RWPE2 (cell line): ENCODE measurements at places on chromosomes 6 and 20.

GRCh38 chr20:48791666-48792071, 36.1 kb downstream of the PREX1 start:
- H3K36me3 ChIP-seq: no peaks in the 10 kb centered on the region
- H3K27ac ChIP-seq: no peak overlapping the region
- H3K4me3 ChIP-seq: no peak overlapping the region
- no peaks in the 10 kb centered on the region for H3K4me1 ChIP-seq
- peaks cover 7% of the 10 kb centered on the region for H3K27me3 ChIP-seq
- no peak for DNase-seq

DNA sequence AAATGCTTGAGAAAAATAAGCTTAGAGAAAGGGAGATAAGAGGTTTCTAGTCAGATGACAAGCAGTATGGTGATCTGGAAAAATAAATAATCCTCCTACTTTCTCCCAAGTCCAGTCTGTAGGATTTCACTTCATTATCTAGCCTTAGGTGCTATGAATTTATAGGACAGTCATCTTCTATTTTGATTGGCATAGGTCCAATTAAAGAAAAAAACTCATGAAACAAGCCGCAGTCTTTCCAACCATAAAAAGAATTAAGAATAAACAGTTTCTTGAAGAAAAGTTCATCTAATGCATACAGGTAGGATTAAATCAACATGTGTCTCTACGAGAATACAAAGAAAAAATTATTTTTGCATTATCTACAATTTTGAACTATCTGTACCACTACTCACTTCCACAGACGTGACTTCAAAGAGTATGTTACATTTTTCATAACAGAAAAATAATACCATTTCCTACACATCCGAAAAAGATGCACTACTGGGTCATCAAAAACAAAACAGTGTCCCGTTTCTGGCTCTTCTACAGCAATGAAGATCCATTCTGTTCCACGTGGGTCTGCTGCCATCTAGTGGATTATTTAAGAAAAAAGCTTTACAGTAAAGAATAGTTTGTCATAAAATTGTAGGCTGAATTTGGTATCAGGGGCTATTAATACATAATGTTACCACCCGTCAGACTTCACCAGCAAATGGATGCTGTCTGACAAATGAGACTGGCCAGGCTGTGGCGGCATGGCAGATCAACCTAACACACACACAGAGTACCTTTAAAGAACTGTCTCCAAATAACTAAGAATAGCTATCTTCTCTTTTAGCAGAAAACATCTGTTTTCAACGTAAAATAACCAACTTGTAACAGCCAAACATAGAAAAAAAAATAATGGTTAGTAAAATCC, 28.9 kb downstream of the STX7 start:
- H3K36me3 ChIP-seq: no peaks in the 10 kb centered on the region
- H3K4me1 ChIP-seq: peaks cover 6% of the 10 kb centered on the region
- H3K27me3 ChIP-seq: no peaks in the 10 kb centered on the region
- DNase-seq: no peak
- no peak overlapping the region for H3K27ac ChIP-seq

- no peak for DNase-seq
- peaks cover 13% of the 10 kb centered on the region for H3K36me3 ChIP-seq
- H3K4me1 ChIP-seq: peaks cover 20% of the 10 kb centered on the region
- no peak overlapping the region for H3K27ac ChIP-seq
Measured at GRCh38 chr20:44154521-44155001, 32.4 kb downstream of the JPH2 start.

DNA sequence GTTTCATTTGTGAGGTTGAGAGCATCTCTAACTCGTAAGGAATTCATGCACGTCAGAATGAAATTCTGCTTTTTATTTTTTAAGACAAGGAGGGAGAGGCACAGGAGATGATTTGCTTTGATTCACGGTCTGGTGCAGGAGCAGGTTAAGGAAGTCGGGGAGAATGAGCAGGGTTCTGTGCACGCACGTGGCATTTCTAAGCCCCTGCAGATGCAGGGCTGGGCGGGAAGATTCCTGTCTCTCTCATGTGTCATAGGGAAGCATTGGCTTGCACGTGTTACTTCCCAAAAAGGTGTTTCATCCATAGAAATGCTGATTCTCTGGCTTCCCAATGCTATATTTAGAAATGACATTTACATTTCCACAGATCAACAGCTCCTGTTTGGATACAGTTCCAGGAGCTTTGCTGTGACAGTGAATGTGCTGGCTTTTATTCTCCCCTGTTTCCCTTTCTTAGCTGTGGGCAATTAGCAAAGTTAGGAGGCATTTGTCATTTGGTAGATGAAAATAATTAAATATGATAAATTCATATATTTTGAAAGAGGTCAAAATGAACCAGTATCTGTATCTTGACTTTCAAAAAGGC, 119.7 kb upstream of the ZFP64 start:
- H3K4me1 ChIP-seq: no peaks in the 10 kb centered on the region
- H3K4me3 ChIP-seq: no peak overlapping the region
- no peak overlapping the region for H3K27ac ChIP-seq
- H3K27me3 ChIP-seq: no peaks in the 10 kb centered on the region
- H3K36me3 ChIP-seq: no peaks in the 10 kb centered on the region

DNA sequence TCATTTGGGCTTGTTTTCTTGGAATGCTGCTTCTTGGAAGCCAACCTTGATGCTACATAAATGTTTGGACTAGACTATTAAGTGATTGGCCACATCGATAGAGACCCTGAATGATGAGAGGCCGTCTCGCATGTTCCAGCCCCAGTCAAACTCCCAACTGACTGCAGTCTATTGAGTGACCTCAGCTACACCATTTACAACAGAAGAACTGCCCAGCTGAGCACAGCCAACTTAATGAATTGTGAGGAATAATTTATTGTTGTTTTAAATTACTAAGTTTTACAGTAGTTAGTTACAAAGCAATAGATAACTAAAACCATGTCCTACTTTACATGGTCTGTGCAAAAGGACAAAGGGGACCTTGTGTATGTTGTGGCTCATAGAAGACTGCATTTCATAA, 63.0 kb downstream of the PLCB4 start:
- no peak overlapping the region for H3K27ac ChIP-seq
- no peak for DNase-seq
- no peak overlapping the region for H3K4me3 ChIP-seq
- H3K36me3 ChIP-seq: peaks cover 9% of the 10 kb centered on the region; the same call in 1 of the 2 replicates
- H3K27me3 ChIP-seq: no peaks in the 10 kb centered on the region

DNA sequence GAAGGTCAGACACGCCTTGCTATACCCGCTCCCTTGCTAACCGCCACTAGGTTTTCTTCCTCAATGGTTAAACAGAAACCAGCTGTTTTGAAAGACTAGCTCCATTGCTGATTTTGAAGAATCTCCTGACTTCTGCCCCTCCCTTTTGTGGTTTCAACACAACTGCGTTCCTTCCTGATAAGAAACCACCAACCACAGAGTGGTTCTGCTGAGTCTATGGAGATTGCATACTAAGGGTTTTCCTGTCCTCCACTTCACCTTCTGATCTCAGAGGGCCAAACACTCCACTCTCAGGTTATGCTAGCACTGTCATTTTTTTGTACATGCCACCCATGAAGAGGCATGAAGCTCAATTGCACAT, 207.9 kb downstream of the MYLK4 start:
- peaks cover 11% of the 10 kb centered on the region for H3K4me1 ChIP-seq
- H3K27me3 ChIP-seq: no peaks in the 10 kb centered on the region
- DNase-seq: no peak

DNA sequence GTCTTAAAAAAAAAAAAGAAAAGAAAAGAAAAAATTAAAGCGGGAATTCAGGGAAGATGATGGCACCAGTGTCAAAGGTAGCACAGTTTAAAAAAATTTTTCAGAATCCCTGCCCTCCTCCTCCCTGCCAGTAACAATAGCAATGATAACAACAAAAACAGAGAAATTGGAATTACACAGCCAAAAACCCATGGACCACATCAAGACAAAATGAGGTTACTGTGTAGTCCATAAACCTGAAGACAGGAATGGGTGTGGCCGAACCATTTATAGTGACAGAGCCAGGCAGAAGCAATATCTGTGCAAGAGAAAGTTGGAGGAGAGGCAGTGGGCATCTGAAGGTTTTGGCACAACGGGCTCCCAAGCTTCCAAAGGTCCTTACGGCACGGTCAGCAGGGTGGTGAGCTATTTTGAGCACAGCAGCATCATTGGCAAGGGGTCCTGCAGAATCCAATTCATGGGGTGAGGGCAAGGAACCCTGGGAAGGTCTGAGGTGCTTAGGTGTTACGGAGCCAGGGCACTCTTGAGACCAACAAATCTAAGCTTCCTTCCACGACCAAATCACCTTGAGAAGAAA, 202.3 kb downstream of the GMPR start:
- peaks cover 5% of the 10 kb centered on the region for H3K4me1 ChIP-seq
- no peaks in the 10 kb centered on the region for H3K36me3 ChIP-seq
- no peak overlapping the region for H3K27ac ChIP-seq
- H3K27me3 ChIP-seq: no peaks in the 10 kb centered on the region
- DNase-seq: no peak
- no peak overlapping the region for H3K4me3 ChIP-seq

DNA sequence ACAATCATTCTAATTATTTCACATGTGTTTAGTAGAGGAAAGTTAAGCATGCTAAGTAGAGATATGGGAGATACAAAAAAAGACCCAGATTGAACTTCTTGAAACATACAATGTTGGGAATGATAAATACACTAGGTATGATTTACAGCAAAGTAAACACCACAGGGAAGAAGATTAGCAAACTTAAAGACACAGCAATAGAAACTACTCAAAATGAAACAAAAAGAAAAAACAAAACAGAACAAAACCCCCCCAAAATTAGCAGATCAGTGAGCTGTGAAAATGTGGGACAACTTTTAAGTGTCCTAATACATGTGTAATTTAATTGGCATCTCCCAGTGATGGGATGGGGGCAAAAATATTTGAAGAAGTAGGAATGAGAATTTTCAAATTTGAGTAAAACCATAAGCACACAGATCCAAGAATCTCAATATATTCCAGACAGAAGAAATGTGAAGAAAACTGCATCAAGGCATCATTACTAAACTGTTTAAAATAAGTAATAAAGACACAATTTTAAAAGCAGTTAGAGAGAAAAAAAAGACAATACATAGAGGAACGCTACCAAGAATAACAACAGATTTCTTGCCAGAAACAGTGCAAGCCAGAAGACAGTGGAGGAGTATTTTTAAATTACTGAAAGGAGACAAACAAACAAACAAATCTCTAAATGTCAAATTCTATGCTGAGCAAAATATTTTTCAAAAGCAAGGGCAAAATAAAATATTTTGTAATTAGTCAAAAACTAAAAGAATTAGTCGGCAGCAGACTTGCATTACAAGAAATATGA, 473.7 kb downstream of the QKI start:
- no peaks in the 10 kb centered on the region for H3K4me1 ChIP-seq
- H3K36me3 ChIP-seq: no peaks in the 10 kb centered on the region
- no peak overlapping the region for H3K27ac ChIP-seq
- DNase-seq: no peak
- H3K27me3 ChIP-seq: no peaks in the 10 kb centered on the region

DNA sequence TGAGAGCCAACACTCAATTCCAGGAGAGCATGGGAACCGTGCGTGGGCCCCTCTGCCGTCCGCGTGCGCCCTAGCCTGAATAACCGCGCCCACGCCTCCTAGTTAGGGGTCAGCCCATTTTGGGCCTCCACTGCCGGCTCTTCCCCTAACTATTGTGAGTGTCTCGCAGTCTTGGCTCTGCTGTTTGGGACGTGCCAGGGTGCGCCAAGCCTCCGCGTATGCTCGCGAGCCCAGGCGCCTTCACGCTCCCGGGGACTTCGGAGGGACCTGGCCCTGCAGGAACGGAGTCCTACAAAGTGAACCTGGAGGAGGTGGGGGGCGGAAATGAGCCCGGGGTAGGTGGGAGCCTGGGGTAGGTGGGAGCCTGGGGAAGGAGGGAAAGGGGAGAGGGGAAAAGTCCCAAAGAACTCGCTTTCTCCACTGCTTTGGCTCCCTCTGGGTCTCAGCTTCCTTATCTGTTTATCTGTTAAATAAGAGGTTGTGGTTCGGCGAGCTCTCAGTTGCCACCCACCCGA, 873 bp upstream of the GCM2 start:
- H3K4me1 ChIP-seq: no peaks in the 10 kb centered on the region
- peaks cover 43% of the 10 kb centered on the region for H3K27me3 ChIP-seq
- H3K36me3 ChIP-seq: no peaks in the 10 kb centered on the region
- no peak for DNase-seq
- no peak overlapping the region for H3K4me3 ChIP-seq

- no peaks in the 10 kb centered on the region for H3K36me3 ChIP-seq
- no peak for DNase-seq
- H3K27ac ChIP-seq: no peak overlapping the region
- peaks cover 5% of the 10 kb centered on the region for H3K4me1 ChIP-seq
- H3K4me3 ChIP-seq: no peak overlapping the region
- H3K27me3 ChIP-seq: no peaks in the 10 kb centered on the region
Measured at GRCh38 chr20:5369629-5370028, 52.9 kb upstream of the PROKR2 start.

- no peaks in the 10 kb centered on the region for H3K36me3 ChIP-seq
- H3K4me3 ChIP-seq: no peak overlapping the region
- H3K4me1 ChIP-seq: no peaks in the 10 kb centered on the region
- no peak for DNase-seq
- no peak overlapping the region for H3K27ac ChIP-seq
Measured at GRCh38 chr6:145588981-145589380, 146.3 kb downstream of the EPM2A start.

GRCh38 chr6:107536180-107536961, 46.5 kb downstream of the SOBP start:
- no peak overlapping the region for H3K27ac ChIP-seq
- no peaks in the 10 kb centered on the region for H3K36me3 ChIP-seq
- H3K4me1 ChIP-seq: no peaks in the 10 kb centered on the region
- DNase-seq: no peak

DNA sequence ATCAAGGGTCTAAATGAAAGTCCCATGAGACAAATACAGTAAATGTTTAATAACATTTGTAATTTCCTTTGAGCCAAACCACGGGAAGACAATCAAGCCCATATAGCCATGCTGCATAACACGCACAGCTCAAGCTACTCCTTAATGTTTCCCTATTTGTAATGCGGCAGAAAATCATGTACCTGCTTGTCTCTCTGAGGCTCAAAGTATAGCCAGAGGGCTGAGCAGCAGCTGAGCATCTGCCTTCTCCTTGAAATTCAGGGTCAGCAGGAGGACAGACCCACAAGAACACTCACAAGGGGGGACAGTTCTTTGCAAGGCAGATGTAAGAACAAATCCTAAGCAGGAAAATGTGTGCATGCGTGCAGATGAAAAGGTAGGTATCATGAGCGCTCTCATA, 45.8 kb upstream of the JARID2 start:
- H3K27me3 ChIP-seq: no peaks in the 10 kb centered on the region
- no peaks in the 10 kb centered on the region for H3K36me3 ChIP-seq
- DNase-seq: no peak
- H3K27ac ChIP-seq: no peak overlapping the region
- H3K4me1 ChIP-seq: no peaks in the 10 kb centered on the region
- no peak overlapping the region for H3K4me3 ChIP-seq
